ENCODE measurements at places on chromosomes 5 and 9. TPM values are rescaled to one million over a fixed set of nuclear protein-coding genes. Genes with fewer than 3 reads are reported as not detected.

UNC5A gene
- total RNA-seq: not detected

SYNPO gene
- total RNA-seq: 0.05 TPM

AJM1 gene
- 5.6 TPM for total RNA-seq

NCS1 gene
- 0.28 TPM for total RNA-seq

GABRA1 gene
- total RNA-seq: not detected

KCNN2 gene
- not detected for total RNA-seq

PCDHA7 gene
- not detected for total RNA-seq

DNLZ gene
- 16.8 TPM for total RNA-seq

IFNA13 gene
- not detected for total RNA-seq

SLC36A3 gene
- not detected for total RNA-seq

ODF2 gene
- total RNA-seq: 52.0 TPM

PLPP7 gene
- total RNA-seq: 0.34 TPM
